Activated T-helper 9 cell treated with anti-CD3 and anti-CD28 coated beads, Interleukin-2, amount 50 U/mL, for 16 hours (primary cell): ENCODE measurements at places on chromosomes 3 and 15.

DNA sequence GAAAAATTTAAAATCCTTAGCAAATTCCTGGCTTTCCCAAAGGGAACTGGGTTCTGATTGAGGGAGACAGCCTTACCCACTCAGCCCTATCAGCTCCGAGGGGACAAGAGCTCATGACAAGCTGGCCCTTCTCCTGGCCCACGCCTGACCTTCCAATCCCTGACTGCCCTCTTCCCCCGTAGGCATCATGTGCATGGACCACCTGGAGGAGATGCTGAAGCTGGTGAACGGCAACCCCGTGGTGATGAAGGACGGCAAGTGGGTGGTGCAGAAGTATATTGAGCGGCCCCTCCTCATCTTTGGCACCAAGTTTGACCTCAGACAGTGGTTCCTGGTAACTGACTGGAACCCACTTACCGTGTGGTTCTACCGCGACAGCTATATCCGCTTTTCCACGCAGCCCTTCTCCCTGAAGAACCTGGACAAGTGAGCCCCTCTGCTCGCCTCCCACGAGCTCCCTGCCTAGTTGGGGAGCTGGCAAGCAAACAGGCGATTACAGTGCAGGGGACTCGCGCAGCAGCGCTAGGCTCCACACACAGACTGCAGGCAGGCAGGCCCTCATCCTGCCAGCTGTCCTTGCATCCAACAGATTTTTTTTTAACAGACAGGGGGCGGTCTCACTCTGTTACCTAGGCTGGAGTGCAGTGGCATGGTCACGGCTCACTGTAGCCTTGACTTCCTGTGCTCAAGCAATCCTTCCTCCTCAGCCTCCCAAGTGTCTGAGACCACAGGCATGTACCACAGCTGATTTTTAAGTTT, 16.8 kb downstream of the RPUSD3 start:
- no peak for DNase-seq

GRCh38 chr3:67534594-67534993, 119.8 kb downstream of the SUCLG2 start:
- no peak for DNase-seq

GRCh38 chr15:48533982-48534381, 111.5 kb downstream of the FBN1 start:
- DNase-seq = no peak

GRCh38 chr3:138539352-138539751, 54.7 kb downstream of the CEP70 start:
- no peak for DNase-seq

- no peak for DNase-seq
These were observed 52.3 kb upstream of the GALNT15 start for GRCh38 chr3:16122155-16122554.

GRCh38 chr3:165347526-165347925, 151.3 kb upstream of the SLITRK3 start:
- DNase-seq = no peak

DNA sequence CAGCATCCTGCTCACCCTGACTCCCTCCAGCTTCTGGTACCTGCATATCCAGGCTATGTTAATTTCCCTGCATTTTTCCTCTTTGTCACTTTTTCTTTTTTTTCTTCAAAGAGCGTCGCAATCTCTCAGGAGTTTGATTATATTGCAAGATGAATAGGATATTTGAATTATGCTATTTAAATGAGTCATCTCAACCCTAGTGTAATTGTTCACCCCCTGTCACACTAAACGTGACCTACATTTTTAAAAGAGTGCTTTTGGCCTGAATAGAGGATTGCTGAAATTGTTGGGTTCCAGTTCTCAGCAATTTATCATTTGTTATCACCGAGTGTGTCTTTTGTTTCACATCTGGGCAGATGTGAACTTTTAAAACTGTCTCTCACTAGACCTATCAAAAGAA, 294.7 kb downstream of the SOX2 start:
- DNase-seq = no peak

DNA sequence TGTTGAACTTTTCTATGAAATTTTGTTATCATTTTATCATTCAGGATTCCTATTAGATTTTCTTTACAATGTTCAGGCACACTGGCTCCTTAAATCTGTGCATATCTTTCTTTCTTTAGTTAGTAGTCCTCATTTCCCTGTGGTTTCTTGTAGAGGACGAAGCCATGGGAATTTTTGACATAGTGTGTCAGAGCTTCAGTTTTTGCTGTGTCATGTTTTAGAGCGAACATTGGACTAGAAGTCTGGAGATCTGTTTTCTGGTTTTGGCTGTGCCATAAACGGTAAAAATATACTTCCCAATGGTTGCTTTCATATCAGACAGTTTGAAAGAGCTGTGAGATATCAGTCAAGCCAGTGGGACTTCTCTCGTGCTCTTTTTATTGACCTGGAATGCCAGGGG, 105.2 kb downstream of the CHCHD4 start:
- DNase-seq = no peak

GRCh38 chr3:139448104-139448503, 28.2 kb downstream of the RBP2 start:
- no peak for DNase-seq

DNA sequence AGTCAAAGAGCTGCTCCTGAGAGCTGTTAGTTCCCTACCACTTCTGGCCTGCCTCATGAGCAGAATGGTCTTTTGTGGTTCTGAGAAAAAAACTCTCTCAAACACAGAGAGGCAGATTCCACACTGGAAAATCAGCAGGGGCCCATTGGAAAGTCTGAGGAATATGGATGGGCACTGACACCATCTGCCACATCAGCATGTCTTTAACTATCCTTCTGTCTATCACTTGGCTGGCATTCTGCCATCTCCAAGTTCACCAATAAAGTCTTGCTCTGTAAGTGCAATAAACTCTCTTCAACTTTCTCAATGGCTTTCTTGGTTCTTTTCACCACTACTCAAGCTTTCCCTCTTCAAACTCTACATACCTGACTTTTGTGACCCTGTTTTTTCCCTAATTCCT, 101.3 kb upstream of the GALNT15 start:
- no peak for DNase-seq

- no peak for DNase-seq
These were observed 27.4 kb downstream of the PHC3 start for GRCh38 chr3:170154084-170154483.

DNA sequence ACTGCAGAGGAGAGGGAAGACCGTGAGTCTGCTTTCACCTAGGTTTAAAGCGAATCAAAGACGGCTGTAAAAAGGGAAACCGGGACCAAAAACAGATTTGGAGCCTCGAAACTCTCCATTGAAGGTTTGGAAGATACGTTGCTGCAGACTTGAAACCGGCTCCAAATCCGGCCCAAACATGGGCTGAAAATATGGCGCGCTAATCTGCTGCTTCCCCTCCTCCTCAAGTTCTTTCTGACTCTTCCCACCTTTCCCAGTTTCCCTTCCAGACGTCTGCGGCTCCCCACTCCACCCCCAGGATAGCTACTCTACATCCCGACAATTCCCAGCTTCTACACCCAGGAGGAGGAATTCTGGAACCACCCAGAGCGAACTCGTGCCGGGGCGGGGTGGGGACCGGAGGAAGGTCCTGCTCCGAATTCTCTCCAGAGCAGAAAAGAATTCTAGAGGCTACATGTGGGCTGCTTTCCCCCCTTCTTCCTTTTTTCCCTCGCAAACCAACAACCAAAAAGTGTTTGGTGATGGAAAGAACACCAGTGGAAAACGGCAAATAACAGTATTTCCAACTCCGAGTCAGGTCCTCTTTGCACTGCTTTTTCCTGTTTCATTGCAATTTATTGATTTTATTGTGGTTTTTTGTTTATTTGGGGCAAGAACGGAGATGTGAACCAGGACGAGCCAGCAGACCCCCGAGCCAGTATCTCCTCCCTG, 8.5 kb downstream of the EOMES start:
- DNase-seq = no peak

GRCh38 chr3:153829606-153830170, 291.5 kb upstream of the ARHGEF26 start:
- DNase-seq = no peak

DNA sequence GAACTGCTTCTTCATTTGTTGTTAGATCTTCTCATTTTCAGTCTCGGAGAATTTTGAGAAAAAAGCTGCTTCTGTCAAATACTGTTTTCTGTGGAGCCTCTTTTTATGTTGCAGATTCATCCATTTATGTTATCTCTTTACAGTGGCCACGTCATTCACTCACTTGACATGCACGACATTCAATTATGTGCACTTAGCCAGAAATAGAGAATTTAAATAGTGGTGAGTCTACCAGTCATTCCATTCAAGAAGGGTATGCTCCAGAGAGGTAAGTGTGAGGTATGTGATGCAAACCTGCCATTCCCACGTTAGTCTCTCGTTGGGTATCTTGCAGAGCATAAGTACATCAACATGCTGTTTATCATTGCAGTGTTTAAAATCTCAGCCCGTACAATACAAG, 9.8 kb downstream of the ARPP19 start:
- no peak for DNase-seq

DNA sequence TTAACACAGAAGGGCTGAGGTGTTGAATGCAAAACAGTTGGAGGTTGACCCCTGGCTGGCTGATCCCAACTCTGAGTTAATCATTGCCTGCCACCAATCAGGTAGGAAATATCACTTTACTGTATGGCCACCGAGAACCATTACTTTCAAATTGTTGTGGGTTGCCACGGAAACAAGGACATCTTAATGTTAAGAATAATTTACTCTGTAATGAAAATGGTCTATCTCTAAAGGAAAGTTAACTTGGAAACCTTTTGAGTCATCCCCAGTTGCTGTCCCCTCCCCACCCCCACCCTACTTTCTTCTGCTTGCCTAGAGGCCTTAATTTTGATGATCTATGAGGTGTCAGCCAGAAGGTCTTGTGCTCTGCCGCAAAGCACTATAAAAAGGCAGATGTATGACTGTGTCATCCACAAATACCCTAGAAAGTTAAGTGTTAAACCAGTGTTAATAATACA, 78.7 kb upstream of the SNRK start:
- DNase-seq = no peak

- no peak for DNase-seq
These were observed 48.3 kb downstream of the ASB7 start for GRCh38 chr15:100650685-100651084.

GRCh38 chr3:158909870-158910269, 108.0 kb downstream of the MFSD1 start:
- no peak for DNase-seq

- no peak for DNase-seq
These were observed 222.4 kb upstream of the WNT5A start for GRCh38 chr3:55709411-55710012.

- DNase-seq = no peak
These were observed 10.8 kb downstream of the ZWILCH start for GRCh38 chr15:66515901-66516322.

DNA sequence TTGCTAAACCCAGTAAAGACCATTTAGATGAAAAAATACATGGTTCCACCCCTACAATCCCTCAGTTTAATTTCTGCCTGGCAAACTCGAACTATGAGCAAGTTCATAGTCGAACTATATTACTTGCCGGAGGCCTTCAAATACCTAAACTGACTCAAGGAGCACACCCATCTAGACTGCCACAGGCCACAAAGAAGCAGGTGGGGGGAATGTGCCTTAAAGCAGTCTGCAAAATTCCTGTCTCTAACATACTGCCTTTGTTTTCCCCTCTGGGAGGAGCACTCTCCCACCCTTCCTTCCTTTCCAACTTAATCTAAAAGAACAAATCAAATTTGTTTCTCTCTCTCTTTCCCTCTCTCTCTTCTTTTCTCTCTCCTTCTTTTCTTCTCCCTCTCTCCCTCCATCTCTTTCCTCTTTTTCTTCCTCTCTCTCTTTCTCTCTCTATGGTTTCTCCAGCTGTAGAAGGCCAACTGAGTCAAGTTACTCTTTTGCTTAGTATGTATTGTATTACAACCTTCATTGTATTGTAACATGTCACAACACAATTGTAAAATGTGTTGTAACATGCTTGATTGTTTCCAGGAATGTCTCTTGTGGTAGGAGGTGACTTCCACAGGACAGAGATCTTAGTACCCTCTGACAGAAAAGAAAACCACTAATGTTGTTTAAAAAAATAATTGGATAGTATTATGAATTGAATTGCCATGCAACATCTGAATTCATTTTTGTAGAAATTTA, 496.3 kb downstream of the ROBO2 start:
- DNase-seq = no peak

DNA sequence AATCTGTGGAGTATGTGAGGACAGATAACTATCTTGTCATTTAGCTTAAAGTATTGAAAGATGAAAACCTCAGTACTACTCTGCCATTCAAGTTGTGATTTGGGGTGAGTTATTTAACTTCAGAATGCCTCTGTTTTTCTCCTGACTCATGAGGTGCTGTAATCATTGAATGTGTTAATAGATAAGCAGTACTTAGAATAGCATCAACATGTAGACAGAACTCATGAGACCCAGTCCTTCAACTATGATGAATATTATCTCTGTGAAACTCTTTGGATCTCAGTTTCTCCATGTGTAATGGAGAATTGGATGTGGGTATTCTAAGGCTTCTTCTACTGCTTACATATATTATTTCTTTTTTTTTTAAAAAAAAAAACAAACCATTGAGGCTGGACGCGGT, 431.4 kb downstream of the GRM7 start:
- DNase-seq = no peak

DNA sequence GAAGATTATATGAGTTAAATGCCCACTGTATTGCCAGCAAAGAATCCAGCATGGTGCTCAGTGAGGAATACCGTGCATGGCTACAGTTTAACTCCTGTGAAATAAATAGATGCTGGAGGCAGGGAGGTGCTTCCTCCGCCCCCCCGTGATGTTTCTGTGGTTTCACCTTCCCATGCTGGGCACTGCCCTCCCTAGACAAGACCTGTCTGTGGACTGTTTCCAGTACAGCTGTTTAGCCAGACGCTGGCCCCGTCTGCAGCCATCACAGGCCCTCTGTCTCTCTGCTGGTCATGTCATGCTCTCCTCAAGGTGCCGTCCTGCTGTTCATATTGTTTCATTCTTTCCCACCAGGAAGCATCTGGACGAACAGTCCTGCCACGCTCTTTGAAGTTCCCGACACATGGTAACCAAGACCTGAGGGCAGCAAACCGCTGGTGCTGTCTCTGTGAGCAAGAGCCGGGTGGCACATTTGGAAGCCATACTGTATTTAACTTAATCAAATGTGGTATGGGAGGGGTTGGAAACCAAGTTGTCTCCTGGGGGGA, 31.4 kb downstream of the GOLGA8S start:
- DNase-seq = no peak

- no peak for DNase-seq
These were observed 73.7 kb downstream of the FOXB1 start for GRCh38 chr15:60077581-60078359.

- no peak for DNase-seq
These were observed 401.5 kb downstream of the ZBTB20 start for GRCh38 chr3:114745322-114746240.

DNA sequence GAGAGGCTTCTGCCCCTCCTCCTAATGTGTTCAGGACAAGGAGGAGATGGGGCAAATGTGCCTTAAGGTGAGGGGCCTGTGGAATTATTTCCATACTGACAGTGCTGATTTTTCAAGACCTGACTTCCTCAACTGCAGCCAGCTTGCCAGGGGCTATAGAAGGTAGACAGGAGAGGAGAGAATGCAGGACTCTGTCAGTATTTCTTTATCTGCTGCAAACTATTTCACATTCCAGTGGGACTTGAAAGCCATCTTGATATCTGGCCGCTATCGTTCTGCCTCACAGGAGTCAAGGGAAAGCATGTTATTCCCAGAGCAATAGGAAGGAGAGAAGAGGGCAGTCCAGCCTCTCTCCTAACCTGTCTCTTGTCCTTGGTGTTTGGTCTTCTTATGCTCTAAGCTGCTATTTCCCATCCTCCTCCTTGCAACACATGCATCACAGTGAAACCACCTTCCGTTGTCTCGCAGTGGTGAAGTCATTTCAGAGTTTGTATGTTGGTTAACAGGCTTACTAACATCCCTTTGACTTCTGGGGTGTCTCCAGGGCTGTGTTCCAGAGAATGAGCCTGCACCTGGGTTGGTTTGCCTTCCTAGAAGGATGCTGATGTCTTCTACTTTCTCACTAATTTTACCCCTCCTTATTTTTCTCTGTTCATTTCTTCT, 95.1 kb upstream of the MRPS22 start:
- DNase-seq = no peak
